Heart right ventricle (tissue), 16 donors: ENCODE measurements at places on chromosomes 11 and 22. TPM values are rescaled to one million over a fixed set of nuclear protein-coding genes. Genes with fewer than 3 reads are reported as not detected.
A peak's percentile ranks its signal among the peaks of the same experiment; 100 is the strongest.

- H3K27me3 ChIP-seq = no peaks in the 10 kb centered on the region
- H3K36me3 ChIP-seq = no peaks in the 10 kb centered on the region
- no peak overlapping the region for H3K27ac ChIP-seq
- no peak for DNase-seq
- no peak overlapping the region for H3K4me3 ChIP-seq
- no peaks in the 10 kb centered on the region for H3K4me1 ChIP-seq
Observed at GRCh38 chr11:22681281-22681812, 14.9 kb downstream of the GAS2 start.

- H3K4me3 ChIP-seq = no peak overlapping the region
- H3K27me3 ChIP-seq = peaks cover 37% of the 10 kb centered on the region
- H3K36me3 ChIP-seq = no peaks in the 10 kb centered on the region
- DNase-seq = no peak
- peak overlapping the region; percentile 45 for H3K27ac ChIP-seq
- H3K4me1 ChIP-seq = peaks cover 11% of the 10 kb centered on the region
Observed at GRCh38 chr11:86804951-86805350, 4.6 kb downstream of the PRSS23 start.

DNA sequence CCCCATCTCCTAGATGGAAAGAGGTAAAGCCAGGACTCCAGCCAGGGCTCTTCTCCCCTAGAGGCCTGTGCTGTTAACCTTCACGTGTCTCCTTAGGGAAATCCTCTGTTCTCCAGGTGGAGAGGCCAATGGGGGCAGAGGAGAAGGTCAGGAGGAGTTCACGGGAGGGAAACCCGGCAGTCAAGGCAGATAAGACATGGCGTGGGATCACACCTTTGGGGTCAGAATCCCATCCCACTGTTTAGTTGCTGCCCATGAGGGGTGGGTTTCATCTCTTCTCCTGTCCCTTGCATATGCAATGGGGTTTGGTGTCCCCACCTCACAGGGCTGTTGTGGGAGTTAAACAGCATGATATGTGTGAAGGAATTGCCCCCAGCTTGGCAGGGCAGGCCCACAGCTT is 469.7 kb downstream of the TBC1D22A start:
- H3K27ac ChIP-seq = no peak overlapping the region
- no peaks in the 10 kb centered on the region for H3K4me1 ChIP-seq
- DNase-seq = no peak

Gene OLFML1
- 6.9 TPM for total RNA-seq

Gene SPDYC
- total RNA-seq = not detected

Gene MIAT
- total RNA-seq = 0.28 TPM

GRCh38 chr11:10158461-10158860 is 135.6 kb downstream of the SBF2 start:
- H3K27ac ChIP-seq = no peak overlapping the region
- no peaks in the 10 kb centered on the region for H3K27me3 ChIP-seq
- H3K4me3 ChIP-seq = no peak overlapping the region
- H3K4me1 ChIP-seq = peaks cover 16% of the 10 kb centered on the region

GRCh38 chr11:27317751-27318150 is 45.3 kb downstream of the CCDC34 start:
- H3K4me3 ChIP-seq = no peak overlapping the region
- H3K27ac ChIP-seq = no peak overlapping the region
- DNase-seq = no peak
- no peaks in the 10 kb centered on the region for H3K4me1 ChIP-seq
- no peaks in the 10 kb centered on the region for H3K27me3 ChIP-seq

Gene AIFM3
- 0.42 TPM for total RNA-seq

- H3K4me1 ChIP-seq = peaks cover 14% of the 10 kb centered on the region
- peak overlapping the region; percentile 75 for H3K27ac ChIP-seq
- no peak for DNase-seq
Observed at GRCh38 chr22:28711341-28711740, 30.3 kb downstream of the CHEK2 start.

Gene SCO2
- total RNA-seq = not detected

- peaks cover 6% of the 10 kb centered on the region for H3K4me1 ChIP-seq
- no peaks in the 10 kb centered on the region for H3K36me3 ChIP-seq
- H3K27ac ChIP-seq = no peak overlapping the region
- no peaks in the 10 kb centered on the region for H3K27me3 ChIP-seq
- no peak for DNase-seq
Observed at GRCh38 chr11:82722231-82722630, 11.4 kb downstream of the FAM181B start.

DNA sequence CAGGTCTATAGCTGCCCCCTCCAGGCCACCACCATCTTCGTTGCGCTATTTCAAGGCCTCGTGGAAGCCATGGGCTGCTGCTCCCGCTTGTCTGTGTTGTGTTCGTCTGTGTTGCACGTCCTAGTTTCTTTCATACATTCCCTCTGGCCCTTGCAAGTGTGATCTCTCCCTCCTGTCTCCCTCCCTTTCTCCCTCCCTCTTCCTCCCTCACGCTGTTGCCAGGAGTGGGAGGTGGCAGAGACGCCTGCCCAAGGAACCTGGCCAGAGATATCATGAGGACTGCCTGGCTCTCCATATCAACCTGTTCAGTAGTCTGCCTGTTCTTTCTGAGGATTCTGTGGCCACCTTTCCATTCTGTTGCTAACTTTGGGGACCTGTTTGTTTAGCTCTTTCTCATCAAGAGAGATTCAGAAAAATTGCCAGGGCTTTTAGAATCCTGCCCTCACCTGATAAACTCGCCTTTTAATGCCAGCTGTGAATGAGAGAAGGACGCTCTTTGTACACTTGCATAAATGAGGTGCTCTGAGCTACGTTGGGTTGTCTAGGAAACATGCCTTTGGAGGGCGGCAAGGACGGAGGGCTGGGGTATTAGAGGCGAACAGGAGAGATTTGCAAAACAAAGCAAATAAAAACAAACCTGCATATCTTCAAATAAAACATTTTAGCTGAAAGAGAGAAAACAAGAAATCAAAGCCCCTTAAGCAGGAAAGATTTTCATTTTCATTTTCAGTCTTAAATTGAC is 185.2 kb downstream of the TBC1D22A start:
- H3K27me3 ChIP-seq = no peaks in the 10 kb centered on the region
- H3K27ac ChIP-seq = no peak overlapping the region
- no peaks in the 10 kb centered on the region for H3K36me3 ChIP-seq

DNA sequence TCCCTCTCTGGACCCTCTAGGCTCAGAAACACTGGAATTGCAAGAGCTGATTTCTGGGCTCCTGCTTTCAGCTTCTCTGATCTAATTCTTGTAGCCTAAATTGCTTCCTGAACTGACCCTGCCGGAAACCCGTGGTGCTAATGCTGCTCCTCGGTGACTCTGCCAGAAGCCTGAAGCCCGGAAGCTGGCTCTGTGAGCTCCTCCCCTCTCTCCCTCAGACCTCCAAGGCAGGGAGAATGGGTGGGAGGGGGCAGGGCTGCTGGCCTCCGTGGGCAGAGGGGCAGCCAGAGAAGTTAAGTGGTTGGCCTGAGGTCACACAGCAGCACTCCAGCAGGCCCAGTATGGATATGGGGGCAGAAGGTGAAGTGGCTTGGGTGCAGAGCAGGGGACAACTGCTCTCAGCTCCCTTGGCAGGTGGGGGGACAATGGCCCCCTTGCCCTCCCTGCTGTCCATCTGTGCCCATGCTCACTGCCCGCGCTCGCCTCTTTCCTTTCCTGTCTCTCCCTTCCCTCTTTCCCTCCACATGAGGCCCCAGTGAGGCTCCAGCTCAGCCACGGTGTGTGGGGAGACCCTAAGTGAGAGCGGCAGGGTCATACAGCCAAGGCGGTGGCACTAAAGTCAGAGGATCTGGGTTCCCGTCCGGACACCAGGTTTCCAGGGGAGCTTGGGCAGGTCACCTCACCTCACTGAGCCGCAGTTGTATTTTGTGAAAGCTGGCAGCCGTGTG is 16.2 kb downstream of the CAPN5 start:
- no peaks in the 10 kb centered on the region for H3K27me3 ChIP-seq
- H3K4me3 ChIP-seq = no peak overlapping the region
- DNase-seq = peak; percentile 54
- H3K27ac ChIP-seq = peak overlapping the region; percentile 83
- H3K36me3 ChIP-seq = no peaks in the 10 kb centered on the region

DNA sequence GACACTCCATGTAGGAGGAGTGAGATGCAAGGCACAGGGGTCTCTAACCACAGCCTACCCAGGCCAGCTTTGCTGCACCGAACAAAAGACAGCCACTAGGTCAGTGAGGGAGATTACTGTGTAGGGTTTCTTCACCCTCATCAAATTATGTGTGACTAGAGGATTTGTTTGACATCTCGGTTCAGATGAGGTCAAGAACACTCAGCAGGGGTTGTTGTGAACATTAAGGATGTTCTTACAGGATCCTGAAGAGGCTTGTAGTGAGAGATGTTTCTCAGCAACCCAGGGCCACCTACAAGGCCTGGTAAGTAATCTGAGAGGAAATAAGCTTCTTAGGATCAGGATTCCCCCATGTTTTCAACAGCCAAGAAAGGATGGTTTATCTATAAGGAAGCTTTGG is 202.1 kb downstream of the NXPE2 start:
- H3K4me1 ChIP-seq = peaks cover 10% of the 10 kb centered on the region
- no peak for DNase-seq
- H3K27me3 ChIP-seq = no peaks in the 10 kb centered on the region
- H3K4me3 ChIP-seq = no peak overlapping the region

Gene MS4A6E
- not detected for total RNA-seq

DNA sequence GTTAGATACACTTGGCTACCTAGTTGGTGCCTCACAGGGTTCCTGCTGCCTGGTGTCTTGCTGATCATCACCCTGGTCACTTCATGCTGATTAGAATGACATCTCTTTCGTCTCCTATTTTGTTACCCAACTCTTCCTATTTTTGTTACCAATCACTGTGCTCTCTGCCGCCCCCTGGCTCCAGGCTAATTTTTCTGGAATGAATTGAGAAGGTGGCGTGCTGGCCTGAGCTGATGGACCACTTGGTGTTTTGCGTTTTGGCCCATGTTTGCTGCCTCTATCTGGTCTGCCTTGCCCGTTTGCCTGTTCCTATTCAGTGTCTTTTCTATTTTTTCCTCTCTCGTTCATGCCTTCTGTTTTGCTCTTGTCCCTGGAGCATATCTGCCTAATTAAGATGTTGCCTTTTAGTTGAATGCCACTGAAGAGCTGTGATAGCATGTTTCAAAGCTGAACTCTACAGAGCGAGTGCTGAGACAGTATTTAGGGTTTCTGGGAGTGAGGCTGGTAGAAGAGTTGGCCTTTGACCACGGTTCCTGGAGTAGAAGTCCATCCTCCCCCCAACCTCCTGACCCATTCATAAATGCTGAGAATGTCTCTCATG is 5.9 kb upstream of the ATF4 start:
- no peaks in the 10 kb centered on the region for H3K27me3 ChIP-seq
- H3K27ac ChIP-seq = no peak overlapping the region
- peaks cover 82% of the 10 kb centered on the region for H3K36me3 ChIP-seq
- DNase-seq = peak; percentile 64
- no peak overlapping the region for H3K4me3 ChIP-seq
- peaks cover 9% of the 10 kb centered on the region for H3K4me1 ChIP-seq
